Fibroblast of villous mesenchyme (primary cell): ENCODE measurements at places on chromosomes 13 and 19. TPM values are rescaled to one million over a fixed set of nuclear protein-coding genes. Genes with fewer than 3 reads are reported as not detected.

DNA sequence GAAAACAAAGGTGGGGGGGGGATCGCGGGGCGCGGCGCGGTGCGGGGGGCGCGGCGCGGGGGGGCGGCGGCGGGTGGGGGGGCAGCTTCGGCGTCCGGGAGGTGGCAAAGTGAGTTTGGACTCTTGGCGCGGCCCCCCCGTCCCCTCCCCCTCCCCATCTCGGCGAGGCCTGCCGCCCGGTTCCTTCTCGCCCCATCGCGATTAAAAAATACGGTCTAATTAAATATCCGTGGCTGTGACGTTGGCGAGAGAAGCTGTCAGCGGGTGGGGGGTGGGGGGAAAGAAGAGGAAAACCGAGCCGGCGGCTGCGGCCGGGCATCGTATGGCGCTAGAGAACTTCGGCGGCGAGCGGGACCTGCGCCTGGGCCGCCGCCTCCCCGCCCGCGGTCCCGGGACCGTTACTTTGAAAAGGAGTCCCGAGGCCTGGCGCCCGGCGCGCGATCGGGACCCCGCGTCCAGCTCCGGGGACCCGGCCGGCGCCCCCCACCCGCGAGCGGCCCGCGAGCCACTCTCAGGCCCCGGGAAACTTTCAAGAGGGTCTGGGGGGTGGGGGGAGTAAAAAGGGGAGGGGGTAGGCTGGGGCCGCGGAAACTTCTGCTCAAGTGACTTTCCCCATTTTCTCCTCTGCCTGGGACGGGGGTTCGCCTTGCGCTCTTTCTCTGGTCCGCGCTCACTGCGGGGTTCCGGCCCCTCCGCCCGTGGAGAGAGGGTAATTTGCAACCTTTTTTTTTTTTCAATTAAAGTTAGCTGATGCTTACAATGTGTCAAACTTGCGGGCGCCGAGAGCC is 146.3 kb upstream of the ZNF536 start:
- no peak for DNase-seq

DNA sequence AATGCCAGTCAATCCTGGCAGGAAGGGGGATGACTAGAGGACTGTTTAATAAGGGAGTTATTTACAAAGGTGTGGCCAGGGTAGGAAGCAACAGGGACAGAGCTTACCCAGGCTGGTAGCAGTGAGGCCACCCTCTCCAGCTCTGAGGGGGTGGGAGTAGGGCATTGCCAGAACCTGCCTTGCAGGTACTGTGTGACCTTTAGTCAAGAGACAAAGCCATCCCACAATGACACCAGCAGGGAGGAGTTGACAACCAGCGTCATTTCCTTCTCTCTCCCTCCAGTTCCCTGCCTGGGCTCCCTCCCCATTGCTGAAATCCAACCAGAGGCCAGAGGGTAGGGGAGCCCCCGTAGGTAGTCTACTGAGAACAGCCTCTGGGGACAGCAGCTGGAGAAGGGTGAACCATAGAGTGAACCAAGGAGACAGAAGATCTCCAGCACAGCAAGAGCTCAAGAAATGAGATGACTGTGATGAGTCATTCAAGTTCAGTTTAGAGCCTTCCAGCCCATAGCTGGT is 33.3 kb upstream of the SPATA13 start:
- DNase-seq = no peak

DNA sequence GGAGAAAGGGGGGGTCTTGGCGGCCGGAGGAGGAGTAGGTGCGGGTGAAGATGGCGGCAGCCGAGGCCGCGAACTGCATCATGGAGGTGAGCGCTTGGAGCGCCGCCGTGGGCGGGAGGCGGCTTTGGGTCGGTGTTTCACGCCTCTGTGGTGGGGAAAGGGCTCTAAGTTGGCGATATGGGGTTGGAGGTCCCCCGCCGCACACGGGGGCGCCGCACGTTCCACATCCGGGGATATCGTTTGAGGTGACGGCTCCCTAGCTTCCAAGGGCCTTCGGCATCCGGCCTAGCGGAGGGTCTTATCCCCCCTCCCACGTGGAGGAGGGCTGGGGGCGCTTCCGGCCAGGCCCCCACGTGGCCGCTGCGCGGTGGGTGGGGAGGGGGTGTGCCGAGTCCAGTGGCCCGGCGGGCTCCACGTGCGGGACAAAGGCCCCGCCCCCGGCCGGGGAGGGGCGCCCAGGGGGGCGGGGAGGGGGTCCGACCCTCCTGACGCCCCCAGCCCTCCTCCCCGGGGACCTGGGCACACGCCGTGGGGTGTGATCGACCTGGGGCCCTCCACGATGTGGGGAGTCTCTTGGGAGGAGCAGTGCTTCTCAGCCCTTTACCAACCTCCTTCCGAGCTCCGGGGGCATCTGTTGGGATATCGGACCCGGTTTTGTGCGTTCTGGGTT is at the start of gene PRMT1:
Gene PRMT1, plus strand, starts transcription at position 41 of the 670 bp plus-strand sequence. Its CDS starts 10 bp downstream, at position 51.
- DNase-seq = no peak

DNA sequence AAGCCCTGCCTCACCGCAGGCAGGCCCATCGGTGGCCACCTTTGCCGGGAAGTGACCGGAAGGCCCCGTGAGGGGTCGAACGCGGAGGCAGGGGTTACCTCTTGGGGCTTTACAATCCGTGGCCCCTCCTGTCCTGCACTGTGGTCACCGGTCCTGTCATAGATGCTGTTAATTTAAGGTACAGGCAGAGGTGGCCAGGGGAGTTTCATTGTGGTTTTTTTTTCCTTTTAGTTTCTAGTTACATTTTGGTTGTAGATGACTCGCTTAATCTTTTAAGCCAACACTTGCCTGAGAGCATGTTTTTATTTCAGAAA is 13.1 kb downstream of the COMP start:
- no peak for DNase-seq

DNA sequence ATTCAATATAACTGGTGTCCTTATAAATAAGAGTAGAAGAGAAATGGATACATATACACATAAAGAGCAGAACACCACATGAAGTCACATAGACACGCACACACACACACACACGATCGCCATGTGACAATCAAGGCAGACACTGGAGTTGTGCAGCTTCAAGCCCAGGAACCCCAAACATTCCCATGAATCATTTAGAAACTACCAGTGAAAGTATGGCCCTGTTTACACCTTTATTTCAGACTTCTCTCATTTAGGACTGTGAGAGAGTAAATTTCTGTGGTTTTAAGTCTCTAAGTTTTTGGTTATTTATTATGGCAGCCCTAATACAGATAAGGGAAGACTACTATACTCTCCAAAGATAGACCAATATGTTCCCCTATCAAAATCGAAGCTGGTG is 20.4 kb upstream of the TNFSF13B start:
- DNase-seq = no peak

DNA sequence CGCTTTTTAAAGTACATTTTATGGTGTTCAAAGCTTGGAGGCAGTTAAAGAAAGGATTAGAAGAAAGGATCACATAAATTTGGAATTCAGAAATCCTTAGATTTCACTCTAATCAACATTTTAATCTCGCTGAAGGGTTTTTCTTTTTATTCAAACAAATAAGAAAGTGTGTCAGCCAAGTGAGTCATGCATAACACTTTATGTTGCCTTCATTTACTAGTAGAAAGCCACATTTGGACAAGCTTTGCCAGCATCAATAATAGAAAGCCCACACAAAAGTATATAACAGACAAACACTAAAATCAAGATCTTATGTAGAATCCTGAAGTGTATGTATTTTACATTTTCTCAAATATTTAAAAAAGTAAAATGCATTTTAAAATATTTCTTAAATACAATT is 154.9 kb upstream of the TRPC4 start:
- DNase-seq = peak; percentile 3

The PLIN5 gene
- not detected in 2 replicates for total RNA-seq

DNA sequence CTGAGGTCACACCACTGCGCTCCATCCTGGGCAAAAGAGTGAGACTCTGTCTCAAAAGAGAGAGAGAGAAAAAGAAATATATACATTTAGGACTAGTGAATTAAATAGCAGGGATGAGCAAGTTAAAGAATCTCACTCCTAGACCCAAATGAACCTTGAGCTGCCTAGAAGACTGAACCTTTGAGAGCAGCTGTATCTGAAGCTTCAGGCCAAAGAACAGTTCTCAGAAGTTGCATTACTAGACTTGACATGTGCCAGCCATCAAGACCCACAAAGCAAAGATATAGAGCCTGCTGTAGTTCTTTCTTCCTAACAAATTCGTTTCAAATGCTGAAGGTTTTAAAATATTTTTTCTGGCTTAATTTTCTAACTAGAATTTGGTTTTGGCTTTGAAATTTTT is 16.6 kb downstream of the DNAJC15 start:
- DNase-seq = no peak

DNA sequence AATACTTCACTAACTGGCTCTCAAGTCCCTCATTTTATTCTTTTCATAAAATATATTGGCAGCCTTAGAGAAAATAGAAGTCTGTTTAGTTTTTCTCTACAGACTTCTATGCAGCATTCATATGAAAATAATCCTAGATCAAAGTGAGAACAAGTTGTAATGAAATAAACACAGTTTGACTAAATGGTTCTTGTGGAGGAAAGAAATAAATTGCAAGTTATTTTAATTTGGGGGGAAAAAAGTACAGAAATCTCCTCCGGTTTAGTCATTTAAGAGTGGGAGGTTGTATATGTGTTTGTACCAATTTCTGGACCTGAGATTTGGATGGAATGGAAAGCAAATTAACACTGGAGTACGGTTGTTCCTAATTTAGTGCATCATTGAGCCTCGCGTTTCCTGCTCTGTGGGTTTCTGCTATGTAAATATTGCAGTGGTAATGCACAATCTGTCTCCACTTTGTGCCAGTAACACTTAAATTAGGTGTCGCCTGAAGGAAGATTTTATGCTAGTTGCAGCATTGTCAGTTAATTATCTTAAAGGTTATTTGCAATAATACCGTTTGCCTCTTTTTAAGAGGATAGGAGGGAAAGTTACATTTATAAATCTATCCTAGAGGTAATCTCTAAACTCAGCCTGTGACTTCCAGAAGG is 100.2 kb downstream of the ZIC5 start:
- DNase-seq = peak; percentile 6

GRCh38 chr13:74443631-74444030 is 309.4 kb upstream of the KLF12 start:
- DNase-seq = peak; percentile 52

- DNase-seq = peak; percentile 41
Measured at GRCh38 chr19:925087-925525, 729 bp upstream of the ARID3A start.

DNA sequence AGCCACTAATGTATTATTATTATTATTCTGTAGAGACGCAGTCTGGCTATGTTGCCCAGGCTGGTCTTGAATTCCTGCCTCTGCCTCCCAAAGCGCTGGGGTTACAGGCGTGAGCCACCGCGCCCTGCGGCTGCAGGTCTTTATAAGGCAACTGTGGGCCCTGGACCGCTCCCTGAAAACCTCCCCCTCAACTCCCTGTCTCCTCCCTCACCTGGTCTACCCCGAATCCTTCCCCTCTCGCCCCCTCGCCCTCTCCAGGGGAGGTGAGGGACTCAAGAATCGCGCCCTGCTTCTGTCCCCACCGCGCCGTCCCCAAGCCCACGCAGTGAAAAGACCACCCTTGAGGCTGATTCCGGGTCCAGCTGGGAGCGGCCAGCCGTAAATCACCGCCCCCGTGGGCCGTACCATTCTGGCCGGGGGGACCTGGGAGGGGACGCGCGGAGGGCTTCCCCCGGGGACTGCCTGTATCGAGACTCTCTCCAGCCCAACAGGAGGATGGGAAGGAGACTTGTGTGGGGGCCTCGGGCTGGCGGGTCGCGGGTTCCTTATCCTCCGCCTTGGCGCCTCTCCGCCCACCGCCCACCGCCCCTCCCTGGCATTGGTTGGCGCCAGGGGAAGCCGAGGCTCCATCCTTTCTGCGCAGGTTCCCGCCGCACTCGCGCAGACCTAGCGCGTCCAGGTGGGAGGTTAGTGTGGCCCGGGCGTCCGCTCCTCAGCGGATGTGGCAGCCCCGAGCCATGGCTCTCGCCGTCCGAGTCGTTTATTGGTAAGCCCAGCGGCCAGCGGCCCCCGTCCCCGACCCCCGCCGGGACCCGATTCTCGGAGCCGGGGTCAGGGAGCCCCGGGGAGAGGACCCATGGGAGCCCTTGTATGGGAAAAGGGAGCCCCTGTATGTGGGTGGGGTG is at the start of gene SELENOW:
Gene SELENOW, plus strand, starts transcription at position 655 of the 905 bp plus-strand sequence. Its CDS starts 83 bp downstream, at position 738.
- peak; percentile 64 for DNase-seq

DNA sequence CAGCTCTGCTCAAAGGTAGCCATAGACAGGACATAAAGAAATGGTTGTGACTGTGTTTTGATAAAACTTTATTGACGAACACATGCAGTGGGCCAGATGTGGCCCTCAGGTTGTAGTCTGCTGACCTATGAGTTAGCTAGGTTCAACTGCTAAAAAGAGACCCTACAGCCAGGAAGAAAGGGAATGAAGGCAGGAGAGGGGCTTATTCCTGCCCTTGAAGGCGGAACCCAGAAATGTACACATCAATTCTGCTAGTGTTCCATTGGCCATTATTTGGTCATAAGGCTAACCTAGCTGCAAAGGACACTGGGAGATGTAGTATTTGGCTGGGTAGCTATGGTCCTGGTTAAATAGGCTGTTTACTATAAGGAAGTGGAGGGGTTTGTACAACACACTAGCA is 18.0 kb downstream of the APBA3 start:
- no peak for DNase-seq

DNA sequence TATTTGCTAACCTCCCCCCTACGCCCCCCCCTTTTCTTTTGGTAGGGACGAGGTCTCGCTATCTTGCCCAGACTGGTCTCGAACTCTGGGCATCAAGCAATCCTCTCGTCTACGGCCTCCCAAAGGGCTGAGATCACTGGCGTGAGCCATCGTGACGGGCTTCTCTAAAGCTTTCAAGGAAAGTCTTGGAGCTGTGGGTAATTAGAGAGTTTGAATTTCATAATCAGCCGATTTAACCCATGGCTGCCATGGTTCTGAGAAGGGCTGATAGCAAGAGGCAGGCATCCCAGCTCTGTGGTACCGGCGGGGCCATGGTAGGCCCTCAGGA is 679 bp upstream of the ABHD8 start:
- DNase-seq = no peak

- DNase-seq = no peak
Measured at GRCh38 chr13:27281420-27281819, 10.8 kb downstream of the RASL11A start.

DNA sequence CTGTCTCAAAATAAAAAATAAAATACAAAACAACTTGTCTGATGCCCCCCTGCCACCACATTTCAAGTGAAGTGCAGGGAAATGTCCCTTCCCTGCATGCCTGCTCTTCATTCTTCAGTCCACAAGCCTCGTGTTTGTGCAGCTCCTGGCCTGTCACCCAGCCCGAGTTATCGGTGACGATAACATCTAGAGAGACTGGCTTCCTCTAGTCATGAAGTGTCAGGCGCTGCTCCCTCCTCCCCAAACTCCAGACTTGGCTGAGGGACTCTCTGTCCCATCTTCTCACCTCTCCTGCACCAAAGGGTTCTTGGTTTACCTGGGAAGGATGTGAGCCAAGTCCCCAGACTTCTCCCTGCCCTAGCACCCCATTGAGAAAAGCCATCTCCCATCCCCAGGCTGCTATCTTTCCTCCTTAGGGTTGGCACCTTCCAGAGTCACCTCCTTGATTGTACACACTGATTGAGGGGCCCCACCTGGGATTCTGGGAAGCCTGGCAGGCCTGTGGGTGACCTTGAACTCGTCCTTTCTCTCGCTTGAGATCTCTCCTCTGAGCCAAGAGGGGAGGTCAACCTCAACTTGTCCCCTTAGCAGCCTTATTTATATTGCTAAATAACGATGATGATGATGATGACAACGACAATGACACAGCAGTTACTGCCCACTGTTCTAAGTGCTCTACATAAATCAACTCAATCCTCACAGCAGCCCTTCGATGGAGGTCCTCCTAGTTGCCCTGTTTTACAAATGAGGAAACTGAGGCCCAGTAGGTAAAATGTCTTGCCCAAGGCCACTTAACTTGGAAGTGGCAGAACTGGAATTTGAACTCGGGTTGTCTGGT is 13.1 kb upstream of the PLAUR start:
- DNase-seq = no peak

GRCh38 chr19:11673608-11674041 is 65.1 kb downstream of the ZNF823 start:
- DNase-seq = peak; percentile 70

GRCh38 chr19:16889883-16890460 is 1.2 kb downstream of the F2RL3 start:
- no peak for DNase-seq
